ENCODE measurements at places on chromosomes 2 and 18. TPM values are rescaled to one million over a fixed set of nuclear protein-coding genes. Genes with fewer than 3 reads are reported as not detected.

DNA sequence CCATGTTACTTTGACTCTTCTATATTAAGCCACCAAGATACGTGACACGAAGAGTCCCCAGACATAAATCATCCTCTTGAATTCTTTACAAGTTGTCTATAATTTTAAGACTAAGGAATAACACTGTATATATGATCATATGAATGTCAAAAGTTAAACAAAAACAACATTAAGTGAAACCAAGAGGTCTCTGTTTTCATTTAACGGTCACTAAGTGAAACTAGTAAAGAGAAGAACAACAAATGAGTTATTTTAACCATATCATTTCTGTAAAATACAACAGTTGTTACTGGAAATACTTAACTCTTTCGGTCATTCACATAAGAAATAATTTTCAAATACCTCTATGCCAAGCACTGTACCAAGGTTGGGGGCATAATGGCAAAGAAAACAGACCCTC lies 45.7 kb upstream of the STK17B start:
- no peak for DNase-seq

DNA sequence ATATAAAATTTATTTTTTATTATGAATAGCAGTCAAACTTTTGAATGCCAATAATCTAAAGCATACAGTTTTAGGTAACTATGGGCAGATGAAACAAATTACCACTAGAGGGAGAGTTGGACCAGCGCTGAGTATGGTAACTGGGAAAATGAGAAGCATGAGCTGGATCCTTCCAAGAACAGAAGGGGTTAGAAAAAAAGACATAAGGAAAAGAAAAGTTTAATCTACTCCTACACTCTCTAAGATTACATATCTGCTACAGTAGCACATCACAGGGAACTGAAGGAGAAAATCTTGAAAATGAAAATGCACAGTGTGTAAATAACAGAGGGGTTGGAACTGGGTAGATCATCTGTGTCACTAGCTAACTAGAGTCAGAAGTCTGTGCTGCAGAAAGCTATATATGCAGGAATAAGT lies 15.5 kb downstream of the REG3G start:
- DNase-seq: peak; percentile 23

DNA sequence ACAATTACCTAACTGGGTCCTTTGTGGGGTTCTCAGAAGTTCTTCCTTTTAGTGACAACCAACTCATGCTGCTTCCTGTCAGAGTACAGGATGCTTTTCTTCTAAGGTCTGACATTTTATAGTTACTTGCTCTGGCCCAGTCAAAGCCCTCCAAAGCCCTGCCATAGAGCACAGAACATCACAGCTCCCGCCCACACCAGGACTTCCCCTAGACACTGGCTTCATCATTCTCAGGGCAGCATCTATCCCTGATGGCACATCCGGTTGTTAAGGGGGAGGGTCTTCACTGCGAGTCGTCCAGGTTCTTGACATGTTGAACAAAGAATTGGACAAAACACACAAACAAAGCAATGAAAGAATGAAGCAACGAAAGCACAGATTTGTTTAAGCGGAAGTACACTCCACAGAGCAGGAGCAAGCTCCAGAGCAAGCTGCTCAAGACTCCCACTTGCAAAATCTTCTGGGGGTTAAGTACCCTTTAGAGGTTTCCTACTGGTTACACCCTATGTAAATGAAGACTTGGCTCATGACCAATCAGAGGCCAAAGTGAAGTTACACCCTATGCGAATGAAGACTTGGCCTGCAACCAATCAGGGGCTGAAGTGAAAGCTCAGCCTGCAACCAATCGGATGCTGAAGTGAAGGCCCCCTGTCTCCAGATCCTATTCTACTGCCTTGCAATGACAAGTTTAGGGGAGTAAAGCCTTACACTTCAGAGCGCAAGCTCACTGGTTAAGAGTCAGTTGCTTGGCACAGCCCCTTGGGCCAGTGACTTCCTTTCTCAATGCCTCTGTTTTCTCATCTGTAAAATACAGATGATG lies 79.0 kb downstream of the HDAC4 start:
- no peak for DNase-seq

DNA sequence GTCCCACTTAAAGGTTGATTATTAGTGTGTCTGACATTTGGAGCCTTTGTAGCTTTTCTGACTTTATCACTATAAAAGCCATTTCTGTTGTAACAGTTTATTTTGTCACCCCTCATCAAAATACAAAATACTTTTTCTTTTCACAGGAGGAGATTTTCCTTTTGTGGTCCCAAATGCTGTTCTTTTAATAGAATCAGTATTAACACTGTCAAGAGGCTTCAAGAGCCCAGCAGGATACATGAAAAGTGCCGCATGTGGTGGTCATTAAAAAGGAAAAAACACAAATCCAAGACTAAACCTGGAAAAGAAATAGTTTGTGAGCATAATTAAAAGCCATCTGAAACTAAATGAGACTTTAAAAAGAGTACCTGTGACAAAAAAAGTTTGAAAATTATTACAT lies 515.7 kb downstream of the DCDC2C start:
- DNase-seq: no peak

- DNase-seq: no peak
Measured at GRCh38 chr18:44066541-44066940, 614.1 kb upstream of the SETBP1 start.

DNA sequence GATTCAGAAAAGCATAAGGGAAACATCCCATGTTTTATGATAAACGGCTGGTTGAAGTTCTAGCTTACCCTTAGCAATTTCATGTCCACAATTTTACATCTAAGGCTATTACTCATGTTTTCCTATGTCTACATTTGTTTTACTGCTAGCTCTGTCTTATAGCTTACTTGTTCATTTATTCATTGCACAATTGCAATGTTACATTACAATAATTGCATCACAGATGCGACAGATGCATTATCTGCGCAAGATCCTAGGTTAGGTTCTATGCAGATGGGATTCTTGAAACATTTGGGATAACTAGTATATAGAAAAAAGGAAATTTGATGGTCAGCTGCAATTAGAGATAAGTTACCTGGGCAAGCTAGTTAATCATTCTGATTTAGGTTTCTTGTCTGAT lies 108.4 kb downstream of the ARHGAP28 start:
- no peak for DNase-seq

DNA sequence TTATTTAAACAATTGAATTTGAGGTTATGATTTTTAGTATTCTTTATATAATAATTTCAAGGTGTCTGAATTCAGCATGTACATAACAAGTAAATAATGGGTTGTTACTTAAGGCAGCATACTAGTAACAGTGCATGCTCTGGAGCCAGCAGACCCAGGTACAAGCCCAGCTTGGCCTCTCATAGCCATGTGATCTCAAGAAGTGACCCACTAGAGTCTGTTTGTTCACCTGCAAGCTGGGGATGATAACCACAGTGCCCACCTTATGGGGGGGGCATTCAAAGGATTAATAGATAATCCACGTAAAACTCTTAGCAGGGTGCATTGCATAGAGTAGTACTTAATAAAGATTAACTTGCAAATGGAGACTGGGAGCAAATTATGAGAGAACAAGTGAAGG lies 163.6 kb downstream of the TRABD2A start:
- no peak for DNase-seq

DNA sequence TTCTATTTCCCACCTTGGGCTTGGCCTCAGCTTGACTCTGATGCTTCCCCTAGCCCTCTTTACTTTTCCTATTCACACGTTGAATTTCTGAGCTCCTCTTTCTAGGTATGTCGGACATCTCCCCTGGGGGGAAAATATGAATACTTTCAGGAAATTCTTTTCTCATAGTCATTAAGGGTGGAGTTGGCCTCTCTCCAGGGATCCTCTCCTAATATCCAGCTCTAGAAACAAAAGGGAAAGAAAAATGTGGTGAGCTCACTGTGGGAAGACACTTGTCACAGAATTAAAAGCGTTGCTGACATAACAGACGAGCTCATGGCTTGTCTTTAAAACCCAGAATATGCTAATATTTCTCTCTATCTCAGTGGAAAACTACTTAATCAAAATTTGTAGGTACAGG lies 132.7 kb upstream of the MEX3C start:
- no peak for DNase-seq

- DNase-seq: peak; percentile 85
Measured at GRCh38 chr2:207502577-207503198, 27.1 kb upstream of the CREB1 start.

- DNase-seq: peak; percentile 64
Measured at GRCh38 chr2:85999061-85999831, 106.4 kb downstream of the POLR1A start.

DNA sequence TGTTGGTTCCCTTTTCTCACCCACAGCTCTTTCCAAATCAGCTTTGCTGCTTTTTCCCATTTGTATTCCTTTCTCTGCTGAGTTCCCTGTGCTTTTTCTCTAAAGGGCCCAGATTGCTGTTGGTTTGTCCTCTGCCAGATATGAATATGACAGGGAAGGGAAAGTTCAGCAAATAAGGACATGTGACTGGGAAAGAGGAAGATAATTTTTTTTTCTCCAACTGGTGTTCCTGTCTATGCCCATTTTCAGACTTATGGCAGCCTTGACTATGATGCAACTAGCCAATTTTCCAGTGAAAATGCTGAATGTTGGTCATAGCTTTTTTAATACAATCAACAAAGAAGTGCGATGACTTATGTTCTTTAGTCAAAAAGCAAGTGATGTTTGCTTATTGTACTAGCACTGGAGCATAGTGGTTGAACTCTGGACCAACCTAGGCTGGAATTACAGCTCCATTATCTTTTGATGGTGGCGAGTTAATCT lies 7.7 kb downstream of the MDH1 start:
- DNase-seq: no peak

GRCh38 chr2:211737282-211737681 lies 801.3 kb downstream of the ERBB4 start:
- DNase-seq: no peak

DNA sequence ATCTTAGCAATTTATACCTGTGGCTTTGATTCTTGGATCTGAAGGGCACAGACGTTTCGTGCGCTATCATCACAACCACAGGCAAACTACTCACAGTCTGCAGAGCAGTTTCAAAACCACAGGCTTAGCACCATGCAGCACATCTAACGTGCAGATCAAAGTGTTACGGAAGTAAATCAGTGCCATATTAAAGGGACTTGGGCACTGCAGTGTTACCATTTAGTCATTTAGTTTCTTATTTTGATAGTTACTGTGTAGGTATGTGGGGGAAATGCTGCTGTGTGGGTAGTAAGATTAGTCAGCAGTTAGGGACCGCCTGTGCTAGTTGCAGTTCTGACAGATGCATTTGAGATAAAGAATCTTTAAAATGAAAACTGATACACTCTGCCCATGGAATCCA lies 384.0 kb downstream of the NBAS start:
- no peak for DNase-seq

GRCh38 chr2:159501743-159502142 lies 114.6 kb downstream of the BAZ2B start:
- DNase-seq: no peak

DNA sequence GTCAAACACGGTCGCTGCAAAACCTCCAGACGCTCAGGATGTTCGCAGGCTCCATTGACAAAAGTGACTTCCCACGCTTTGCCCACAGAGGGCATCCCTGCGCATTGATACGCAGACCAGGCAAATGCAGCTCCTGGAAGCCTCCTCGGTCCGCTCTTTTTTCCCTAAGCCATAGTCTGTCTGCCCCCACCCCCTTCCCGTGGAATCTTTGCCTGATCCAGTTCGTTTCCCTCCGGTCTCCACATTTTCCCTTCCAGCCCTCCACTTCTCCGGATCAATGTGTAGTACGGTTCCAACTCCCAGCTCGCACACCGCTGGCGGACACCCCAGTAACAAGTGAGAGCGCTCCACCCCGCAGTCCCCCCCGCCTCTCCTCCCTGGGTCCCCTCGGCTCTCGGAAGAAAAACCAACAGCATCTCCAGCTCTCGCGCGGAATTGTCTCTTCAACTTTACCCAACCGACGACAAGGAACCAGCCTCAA lies at the start of gene DCC:
Gene DCC, plus strand, starts transcription at position 307 of the 481 bp plus-strand sequence. CDS start 591 bp downstream, outside the sequence.
- no peak for DNase-seq

GRCh38 chr2:28896906-28897305 lies 2.4 kb downstream of the WDR43 start:
- no peak for DNase-seq

- DNase-seq: no peak
Measured at GRCh38 chr2:144328938-144329337, 191.0 kb downstream of the ZEB2 start.

SAP130 gene
- total RNA-seq: 35.2 TPM

GPR45 gene
- not detected for total RNA-seq

COL4A3 gene
- 43.9 TPM for total RNA-seq

MOGAT1 gene
- total RNA-seq: not detected

TYMS gene
- total RNA-seq: 0.49 TPM

STARD6 gene
- total RNA-seq: not detected

FAM210A gene
- total RNA-seq: 11.4 TPM

TMEM247 gene
- total RNA-seq: not detected

CCDC148 gene
- total RNA-seq: not detected

SLC5A7 gene
- not detected for total RNA-seq
